ENCODE measurements at places on chromosomes 11 and 22.

DNA sequence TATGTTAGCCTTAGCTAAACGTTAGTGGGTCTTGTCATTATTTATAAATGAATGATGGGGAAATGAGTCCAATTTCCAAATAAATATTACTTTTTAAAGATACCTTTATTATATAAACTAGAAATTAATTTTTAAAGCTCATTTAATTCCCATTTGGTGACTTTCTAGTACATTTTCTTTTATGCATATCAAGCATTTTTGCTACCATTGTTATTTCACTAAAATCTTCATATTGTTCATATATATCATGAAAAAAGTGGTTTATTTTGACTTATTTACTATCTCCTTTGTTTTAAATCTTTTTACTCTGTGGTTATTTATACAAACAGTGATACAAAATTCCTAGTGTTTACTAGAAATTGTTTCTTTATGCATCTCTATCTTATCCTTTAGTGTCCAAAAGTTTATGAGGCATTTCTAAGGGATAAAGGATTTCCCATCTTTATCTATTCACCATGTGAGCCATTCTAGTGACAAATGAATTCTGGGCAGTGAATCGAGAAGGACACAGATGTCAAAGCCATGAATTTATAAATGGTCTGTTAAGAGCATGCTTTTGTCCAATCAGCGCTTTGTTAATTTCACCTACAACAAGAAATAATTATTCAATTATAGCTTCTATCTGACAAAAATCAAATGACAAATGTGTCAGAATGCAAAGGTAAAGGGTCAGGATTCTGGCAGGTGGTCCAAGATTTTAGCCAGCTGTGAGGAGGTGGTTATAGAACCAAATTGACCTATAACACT is 70.6 kb downstream of the PRMT3 start:
- DNase-seq: no peak

GRCh38 chr22:43036282-43036829 is 21.4 kb upstream of the PACSIN2 start:
- DNase-seq: no peak

GRCh38 chr11:87739261-87739660 is 436.0 kb downstream of the RAB38 start:
- DNase-seq: no peak

DNA sequence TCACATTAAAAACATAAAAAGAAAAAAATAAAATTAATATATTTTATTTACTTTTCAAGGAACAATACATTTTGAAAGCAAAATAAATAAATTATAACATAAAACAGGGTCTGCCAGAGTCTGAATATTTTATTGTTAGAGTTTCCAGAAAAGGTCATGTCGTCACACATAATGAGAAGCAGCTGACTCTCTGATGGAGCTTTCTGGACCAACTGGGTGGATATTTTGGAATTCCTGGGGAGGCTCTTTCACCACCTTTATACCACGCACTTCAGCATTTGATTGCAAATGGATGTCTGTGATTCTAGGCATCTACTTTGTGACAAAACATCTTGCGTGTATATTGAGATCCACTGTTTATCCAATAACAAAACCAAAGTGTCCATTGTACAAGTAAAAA is 455.0 kb upstream of the CCDC179 start:
- no peak for DNase-seq

DNA sequence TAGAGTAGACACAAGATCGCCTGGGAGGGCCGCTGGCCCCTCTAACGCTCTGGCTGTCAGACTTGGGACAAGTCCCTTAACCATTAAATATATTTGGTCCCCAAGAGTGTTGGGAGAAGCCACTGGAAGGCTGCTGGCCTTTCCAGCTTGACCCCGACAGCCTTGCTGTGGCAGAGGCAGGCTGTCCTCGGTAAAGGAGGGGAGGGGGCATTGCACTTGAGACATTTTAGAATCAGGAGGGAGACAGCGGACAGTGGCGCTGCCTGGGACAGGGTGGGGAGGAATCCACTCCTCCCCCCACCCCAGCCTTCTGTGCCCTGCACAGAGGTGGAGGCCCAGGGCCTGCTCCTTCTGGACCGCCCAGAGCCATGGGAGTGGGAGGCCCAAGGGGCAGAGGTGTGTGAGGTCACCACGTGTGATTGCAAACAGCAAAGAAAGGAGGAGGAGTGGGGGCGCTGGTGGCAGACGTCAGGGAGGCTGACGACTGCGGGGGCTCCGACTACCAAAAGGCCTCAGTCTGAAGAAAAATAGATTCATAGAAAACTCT is 28.9 kb downstream of the APOL1 start:
- DNase-seq: no peak

GRCh38 chr11:108732395-108732794 is 67.5 kb downstream of the DDX10 start:
- no peak for DNase-seq

GRCh38 chr11:59611570-59612565 is 3.7 kb downstream of the OSBP start:
- no peak for DNase-seq

- DNase-seq: no peak
Observed at GRCh38 chr11:10709299-10710086, 15.9 kb upstream of the IRAG1 start.

GRCh38 chr22:35914665-35915476 is 113.8 kb downstream of the RBFOX2 start:
- DNase-seq: peak; percentile 86

GRCh38 chr11:48107188-48107704 is 109.4 kb upstream of the OR4B1 start:
- no peak for DNase-seq

GRCh38 chr11:117121176-117121575 is 22.9 kb upstream of the PAFAH1B2 start:
- no peak for DNase-seq

DNA sequence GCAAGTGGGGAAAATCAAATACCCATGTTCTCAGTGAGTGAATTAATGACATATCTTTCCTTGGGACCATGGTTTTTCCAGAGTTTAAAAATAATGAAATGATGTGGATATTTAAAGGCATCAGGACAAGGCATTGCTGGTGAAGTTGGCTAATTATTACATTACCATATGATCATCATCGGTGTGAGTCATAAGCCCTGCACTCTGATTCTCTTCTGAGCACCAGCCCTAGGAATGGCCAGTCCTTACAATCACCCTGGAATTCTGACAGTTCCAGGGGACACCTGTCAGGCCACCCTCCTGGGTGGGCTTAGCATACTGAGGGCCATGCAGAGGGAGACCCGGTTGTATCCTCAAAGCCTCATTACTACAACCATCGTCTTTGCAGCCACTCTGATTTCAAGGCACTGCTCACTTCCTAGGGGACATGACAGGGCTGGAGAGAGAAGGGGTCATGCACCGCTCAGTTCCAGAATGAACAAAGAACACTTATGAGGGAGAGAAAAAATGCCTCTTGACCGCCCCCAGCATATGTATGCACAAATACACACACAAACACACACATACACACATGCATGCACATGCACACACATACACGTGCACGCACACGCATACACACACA is 365.0 kb downstream of the MIAT start:
- no peak for DNase-seq
